ENCODE measurements at places on chromosomes 6 and 20.
A peak's percentile ranks its signal among the peaks of the same experiment; 100 is the strongest.

DNA sequence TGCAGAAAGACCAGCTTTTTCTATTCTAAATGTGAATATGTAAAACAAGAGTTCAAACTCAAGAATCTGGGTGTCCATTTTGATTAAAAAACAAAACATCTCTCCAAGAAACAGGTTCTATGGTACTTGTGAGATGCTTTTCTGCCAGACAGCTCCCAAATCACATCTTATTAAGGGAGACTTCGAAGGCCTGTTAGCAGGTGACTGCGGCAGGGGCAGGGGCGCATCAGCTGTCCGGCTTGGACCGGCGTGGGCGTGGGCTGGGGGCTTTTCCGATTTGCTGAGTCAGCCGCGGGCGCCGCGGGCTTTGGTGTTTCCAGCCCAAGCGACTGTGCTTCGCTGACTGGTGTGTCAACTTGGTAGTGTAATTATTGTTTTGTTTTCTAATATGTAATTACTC is 32.6 kb downstream of the TFAP2A start:
- no peak for DNase-seq

DNA sequence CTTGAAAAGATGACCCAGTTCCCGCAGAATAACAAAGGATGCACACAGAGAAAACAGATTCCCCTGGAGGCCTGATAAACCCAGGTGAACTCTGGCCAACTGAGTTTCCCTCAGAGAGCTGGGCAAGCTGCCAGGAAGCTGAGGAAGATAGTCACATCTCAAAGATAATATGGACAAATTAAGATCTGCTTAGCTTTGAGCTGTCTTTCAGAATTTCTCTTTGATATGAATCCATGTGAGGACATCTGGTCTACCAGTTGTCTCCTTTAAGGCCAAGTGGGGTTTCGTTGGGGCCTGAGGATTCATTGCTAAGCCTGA is 59.5 kb downstream of the ID4 start:
- no peak for DNase-seq

GRCh38 chr20:34636648-34637047 is 40.2 kb downstream of the PIGU start:
- no peak for DNase-seq

DNA sequence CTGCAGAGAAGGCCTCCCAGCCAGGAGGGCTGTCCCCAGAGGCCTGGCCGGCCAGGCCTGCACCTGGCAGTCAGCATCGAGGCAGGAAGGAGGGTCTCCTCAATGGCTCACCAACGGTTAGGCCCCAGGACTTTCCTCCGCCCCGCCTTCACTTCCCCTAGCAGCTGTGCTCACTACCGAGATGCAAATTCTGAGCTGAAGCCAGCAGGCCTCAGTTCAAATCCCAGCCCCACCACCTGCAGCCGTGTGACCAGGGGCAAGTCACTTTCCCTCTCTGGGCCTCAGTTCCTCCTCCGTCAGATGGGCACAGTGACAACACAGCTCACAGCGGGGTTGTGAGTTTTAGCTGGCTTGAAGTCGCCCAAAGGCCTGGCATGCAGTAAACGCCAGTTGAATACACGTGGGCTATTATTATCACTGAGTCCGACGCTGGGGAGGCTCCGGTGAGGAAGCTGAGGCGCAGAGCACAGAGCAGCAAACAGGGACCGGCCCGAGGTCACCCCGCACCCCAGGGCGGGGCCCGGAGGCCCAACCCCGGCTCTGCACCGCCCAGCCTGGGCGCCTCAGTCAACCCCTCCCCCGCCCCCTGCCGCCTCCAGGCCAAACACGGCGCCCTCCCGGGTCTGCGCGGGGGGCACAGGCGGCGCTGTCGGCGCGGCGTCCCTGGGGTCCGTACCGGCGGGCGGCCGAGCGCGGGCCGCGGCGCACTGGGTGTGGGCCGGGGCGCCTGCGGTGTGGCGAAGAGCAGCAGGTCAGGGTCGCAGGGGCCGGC is 671 bp downstream of the E2F1 start:
- peak; percentile 73 for DNase-seq

- DNase-seq, result no peak
These were observed 73.6 kb upstream of the BHLHE23 start for GRCh38 chr20:63080411-63080810.

- DNase-seq, result no peak
These were observed 527.8 kb upstream of the RNF217 start for GRCh38 chr6:124434421-124434820.

GRCh38 chr20:13277663-13278295 is 56.7 kb downstream of the ISM1 start:
- no peak for DNase-seq

DNA sequence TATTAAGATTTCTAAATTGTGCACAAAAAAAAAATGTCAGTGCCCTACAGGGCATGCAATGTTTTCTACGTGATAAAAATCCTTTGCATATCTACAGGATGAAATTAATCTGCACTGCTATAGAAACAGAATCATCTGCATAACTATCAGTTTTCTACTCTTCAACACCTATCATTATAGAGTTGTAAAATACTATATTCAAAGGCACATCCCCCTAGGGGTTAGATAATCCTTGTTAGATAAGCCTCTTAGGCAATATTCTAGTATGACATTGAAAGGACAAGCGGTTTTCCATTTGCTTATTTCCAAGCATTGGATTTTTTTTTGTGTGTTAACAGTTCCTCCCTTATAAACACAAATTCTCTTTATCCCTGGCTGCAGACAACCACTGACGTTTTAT is 98.7 kb upstream of the LAMA2 start:
- peak; percentile 98 for DNase-seq

DNA sequence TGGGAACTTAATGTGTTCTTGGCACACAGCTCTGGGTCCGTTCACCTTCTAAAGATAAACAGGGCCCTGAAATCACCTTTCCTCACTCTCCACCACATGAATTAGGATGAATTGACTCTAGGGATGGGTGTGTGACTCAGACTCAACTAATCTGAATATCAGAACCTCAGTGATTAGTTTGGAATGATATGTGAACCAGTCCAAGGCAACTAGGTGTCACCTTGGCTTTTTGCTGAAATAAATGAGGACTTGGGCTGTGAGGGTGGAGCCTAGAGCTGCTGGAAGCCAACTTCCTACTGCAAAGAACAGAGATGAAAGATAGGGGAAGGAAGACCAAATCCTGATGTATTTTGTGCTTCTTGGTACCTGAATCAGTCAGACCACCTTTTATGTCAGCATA is 132.0 kb upstream of the RNF24 start:
- no peak for DNase-seq

- DNase-seq, result no peak
These were observed 92.6 kb downstream of the YTHDF1 start for GRCh38 chr20:63123331-63123741.

- no peak for DNase-seq
These were observed 68.9 kb downstream of the MAN1A1 start for GRCh38 chr6:119280668-119281067.

DNA sequence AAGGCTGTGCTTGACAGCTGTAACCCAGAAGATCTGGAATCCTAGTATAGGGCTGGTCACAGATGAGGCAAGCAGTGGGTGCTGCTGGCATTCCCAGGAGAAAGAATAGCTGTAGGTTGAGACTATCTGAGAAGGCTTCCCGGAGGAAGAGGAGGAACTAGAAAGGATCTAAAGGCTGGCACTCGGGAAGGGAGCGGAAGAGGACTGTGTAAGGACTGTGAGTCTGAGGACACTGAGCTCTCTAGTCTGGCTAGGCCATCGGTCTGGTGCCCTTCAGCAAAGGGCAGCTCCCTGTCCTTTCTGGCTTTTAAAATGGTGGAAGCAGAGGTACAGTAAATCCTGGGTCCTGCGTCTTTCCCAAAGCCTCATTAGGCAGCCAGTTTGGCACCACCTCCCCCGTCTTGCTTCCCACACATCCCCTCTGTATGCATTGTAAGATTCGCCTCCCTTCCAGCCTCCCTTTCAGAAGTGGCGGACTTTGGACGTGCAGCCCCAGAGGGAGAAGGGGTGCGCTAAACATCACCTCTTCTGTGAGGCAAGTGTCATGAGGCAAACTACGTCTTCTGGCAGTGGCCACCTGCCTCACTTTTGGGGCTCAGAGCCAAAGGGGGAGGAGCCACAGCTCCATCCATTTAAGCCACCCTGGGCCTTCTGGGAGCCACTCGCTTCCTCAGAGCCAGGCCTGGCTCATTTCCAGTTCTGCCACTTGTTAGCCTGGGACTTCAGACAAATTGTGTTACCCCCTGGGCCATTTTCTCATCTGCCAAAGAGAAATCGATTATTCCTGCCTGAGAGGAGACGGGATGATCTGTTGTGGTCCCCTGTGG is 8.6 kb downstream of the SNPH start:
- DNase-seq, result no peak

DNA sequence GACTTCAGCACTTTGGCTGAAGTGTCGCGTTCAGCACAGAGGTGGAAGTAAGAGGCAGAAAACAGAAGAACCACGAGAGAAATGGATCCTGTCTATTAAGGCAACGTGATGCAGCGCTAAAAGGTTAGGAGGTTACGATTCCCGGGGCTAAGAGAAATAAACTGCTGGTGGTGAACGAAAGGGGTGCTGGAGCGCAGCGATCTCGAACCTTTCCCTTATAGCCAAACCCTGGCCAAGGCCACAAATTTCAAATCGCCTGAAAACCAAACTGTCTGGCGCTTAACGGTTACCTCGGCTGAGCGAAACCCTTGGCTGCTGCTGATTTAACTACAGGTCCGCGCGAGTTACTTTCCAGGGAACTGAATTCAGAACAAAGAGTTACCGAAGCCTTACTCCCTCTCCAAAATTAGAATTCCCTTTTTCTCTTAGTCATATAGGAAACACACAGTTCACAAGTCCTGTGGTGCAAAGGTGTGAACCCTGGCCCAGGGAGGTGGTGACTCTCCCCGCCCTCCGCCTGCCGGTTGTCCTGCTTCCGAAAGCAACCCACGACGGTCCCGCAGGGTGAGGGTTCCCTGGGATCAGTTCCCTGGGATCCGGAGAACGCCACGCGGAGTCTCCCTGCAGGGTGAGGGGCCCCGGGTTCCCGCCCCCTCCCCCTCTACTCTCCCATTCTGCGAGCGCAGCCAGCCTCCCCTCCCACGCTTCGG is 1.3 kb upstream of the SLC35D3 start:
- no peak for DNase-seq

- peak; percentile 53 for DNase-seq
These were observed 1.1 kb downstream of the FBXO30 start for GRCh38 chr6:145813285-145814034.

GRCh38 chr6:105223242-105223641 is 43.4 kb upstream of the POPDC3 start:
- no peak for DNase-seq

- DNase-seq, result no peak
These were observed 213.0 kb upstream of the CITED2 start for GRCh38 chr6:139587469-139587868.

- DNase-seq, result no peak
These were observed 2.4 kb upstream of the SNAP25 start for GRCh38 chr20:10216146-10216791.

DNA sequence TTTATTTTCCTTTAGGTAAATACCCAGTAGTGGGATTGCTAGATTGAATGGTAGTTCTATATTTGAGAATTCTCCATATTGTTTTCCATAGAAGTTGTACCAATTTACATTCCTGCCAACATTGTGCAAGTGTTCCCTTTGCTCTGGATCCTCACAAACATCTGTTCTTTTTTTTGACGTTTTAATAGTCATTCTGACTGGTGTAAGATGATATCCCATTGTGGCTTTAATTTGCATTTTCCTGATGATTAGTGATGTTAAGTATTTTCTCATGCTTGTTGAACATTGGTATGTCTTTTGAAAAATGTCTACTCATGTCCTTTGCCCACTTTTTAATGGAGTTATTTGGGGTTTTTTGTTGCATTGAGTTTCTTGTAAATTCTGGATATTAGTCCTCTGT is 85.6 kb downstream of the UBE3D start:
- peak; percentile 34 for DNase-seq

- DNase-seq, result no peak
These were observed 4.2 kb upstream of the IRF4 start for GRCh38 chr6:387293-387741.

- no peak for DNase-seq
These were observed 69.5 kb downstream of the PREX1 start for GRCh38 chr20:48758206-48758820.

DNA sequence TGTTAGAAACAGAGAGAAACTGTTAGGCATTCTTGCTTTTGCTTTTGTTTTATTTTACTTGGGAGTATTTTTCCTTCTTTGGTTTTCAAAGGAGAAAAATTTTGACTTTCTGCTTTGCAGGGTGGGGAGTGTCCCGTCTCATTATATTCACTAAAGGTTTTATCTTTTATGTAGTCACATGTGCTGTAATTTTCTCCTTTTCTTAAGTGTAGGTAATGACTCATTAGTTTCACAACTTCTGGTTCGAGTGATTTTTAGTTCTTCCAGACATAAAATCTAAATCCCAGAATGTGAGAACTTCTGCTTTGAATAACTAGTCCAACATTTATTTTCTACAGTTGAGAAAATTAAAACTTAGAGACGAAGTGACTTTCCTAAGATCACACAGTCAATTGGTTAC is 37.7 kb downstream of the ADGRF1 start:
- DNase-seq, result no peak

DNA sequence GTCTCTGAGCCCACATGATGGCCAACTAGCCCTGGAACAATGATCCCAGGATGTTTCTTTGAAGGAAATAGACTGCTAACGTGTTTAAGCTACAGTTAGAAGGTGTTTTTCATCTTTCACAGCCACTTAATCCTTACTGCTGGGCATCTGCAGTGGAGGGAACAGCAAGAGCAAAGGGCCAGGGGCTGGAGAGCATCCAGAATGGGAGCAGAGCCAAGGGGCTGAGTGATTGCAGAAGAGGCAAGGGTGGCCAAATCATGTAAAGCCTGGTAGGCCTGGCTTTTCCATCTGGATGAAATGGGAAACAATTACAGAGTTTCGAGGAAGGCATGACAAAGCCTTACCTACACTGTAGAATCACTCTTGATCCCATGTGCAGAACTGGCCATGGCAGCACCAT is 18.7 kb upstream of the LAMP5 start:
- DNase-seq, result no peak

DNA sequence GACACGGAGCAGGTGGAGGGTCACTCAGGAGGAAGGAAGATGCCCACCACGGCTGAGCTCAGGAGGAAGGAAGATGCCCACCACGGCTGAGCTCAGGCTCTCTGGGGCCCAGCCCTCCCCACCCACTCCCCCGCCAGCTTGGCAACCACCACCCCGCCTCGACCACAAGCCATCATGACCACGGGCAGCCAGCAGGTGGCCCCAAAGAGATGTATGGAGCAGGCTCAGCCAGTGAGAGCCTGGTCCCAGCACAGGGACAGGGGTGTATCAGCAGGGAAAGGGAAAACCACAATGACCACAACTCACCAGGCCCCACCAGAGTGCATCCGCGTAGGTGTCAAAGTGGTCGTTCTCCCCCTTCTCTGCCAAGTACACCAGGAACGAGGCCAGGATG is 30.4 kb downstream of the KCNQ2 start:
- DNase-seq, result peak; percentile 19

- no peak for DNase-seq
These were observed 579.0 kb upstream of the BTBD3 start for GRCh38 chr20:11338496-11339306.

DNA sequence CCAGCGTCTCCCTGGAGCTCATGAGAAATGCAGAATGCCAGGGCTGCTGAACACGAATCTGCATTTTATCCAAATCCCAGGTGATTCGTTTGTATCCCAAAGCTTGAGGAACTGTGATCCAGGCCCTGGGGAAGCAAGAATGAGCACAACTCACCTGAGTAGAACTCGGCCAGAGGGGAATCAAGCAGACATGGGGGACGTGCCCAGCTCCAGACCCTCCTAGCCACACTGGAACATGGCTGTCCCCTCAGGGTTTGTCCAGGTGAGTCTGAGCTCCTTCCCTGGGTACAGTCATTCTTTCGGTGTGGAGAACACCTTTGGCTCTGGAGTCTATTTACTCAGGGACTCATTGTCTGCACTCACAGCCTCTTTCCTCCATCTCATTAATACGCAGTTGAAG is 13.3 kb downstream of the NKX2-2 start:
- DNase-seq, result no peak

Data from HAP-1 (cell line).